AG10803 (cell line): ENCODE measurements at places on chromosomes 5 and 9.

GRCh38 chr9:38622288-38622674 lies 1.9 kb upstream of the ANKRD18A start:
- no peak for DNase-seq

DNA sequence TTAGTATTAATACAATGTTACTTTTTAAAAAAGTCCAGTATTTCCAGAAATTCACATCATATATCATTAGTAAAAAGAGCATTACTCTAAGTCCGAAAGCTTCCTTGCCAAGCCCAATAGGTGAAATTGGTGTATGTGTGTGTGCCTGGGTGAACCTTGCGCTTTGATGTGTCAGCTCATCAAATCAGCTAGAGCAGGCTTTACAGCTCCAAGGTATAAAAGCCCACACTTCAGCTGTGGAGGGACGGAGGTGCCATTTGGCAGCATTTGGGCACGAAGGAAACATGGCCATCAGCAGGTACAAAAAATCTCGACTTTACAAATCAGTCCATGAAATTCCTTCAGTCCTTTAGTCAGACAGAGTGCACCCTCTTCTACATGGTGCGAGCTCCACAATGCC lies 76.5 kb upstream of the IL7R start:
- DNase-seq: no peak

DNA sequence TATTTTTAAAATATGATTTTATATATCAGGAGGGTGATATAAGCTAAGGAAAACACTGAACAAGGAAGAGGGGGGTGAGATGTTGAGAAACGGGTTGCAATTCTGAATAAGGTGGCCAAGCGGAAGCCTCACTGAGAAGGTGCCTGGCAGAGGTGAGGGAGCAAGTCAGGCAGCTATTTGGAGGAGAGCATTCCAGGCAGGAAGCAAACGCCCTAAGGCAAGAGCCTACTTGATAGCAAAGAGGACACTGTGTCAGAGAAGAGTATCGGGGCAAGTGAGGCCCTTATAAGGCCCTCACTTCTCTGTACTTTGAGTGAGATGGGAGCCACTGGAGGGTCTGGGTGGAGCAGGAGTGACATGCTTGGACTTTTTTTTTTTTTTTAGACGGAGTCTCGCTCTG lies 8.0 kb upstream of the CTNNA1 start:
- DNase-seq: no peak

DNA sequence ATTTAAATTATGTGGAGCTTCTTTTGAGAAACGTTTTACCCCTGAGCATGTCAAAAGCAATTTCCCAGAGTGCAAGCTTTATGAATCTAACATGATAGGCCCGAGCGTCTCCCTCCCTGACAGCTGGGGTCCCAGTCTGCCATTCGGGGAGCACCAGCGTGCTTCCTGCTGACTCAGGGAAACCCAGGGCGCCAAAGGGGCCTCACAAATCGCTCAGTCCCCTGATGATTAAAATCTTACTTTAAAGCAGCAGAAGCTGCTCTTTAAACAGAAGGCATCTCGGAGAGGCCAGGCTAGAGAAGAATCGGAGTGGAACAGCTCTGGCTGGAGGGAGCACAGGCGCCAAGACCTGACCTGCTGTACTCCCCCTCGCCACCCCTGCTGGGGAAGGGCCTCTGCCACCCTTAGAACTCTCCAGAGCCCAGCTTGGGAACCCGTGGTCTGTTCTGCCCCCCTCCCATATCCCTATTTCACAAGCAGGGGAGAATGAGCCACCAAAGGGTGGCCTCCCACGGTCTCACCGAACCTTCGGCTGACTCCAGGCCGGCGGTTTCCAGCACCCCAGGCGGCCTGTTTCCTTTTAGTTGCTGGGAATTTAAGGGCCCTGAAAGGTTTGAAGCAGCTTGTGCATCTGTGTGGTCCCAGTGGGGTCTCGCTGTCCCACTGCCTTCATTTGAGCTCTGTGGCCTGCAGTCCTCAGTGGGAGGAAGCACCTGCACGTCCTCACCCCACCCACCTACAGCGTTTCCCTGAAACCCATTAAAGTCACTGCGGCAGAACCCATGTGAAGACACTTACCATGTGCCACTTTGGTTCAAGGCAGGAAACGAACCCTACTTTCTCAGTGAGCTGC lies 147.6 kb downstream of the COL23A1 start:
- DNase-seq: no peak

DNA sequence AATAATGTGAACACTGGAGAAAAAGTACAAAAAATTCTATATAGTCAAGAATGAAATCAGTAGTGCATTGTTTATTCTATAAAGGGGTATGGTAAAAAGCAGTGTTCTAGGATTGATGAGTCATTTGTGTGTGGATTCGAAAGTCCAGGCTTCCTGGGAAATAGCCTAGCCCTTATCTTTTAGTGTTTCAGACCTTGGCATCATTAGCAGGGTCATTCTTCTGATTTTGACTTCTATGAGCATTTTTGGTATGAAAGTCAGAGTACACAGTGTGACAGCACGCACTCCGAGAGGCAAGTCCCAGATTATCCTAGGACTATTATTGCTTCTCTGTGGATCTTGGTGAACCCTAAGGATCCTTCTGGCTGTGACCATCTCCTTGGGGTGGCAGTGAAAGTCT lies 16.9 kb downstream of the PCSK5 start:
- no peak for DNase-seq

GRCh38 chr5:169350759-169351240 lies 49.9 kb upstream of the SLIT3 start:
- peak; percentile 100 for DNase-seq

DNA sequence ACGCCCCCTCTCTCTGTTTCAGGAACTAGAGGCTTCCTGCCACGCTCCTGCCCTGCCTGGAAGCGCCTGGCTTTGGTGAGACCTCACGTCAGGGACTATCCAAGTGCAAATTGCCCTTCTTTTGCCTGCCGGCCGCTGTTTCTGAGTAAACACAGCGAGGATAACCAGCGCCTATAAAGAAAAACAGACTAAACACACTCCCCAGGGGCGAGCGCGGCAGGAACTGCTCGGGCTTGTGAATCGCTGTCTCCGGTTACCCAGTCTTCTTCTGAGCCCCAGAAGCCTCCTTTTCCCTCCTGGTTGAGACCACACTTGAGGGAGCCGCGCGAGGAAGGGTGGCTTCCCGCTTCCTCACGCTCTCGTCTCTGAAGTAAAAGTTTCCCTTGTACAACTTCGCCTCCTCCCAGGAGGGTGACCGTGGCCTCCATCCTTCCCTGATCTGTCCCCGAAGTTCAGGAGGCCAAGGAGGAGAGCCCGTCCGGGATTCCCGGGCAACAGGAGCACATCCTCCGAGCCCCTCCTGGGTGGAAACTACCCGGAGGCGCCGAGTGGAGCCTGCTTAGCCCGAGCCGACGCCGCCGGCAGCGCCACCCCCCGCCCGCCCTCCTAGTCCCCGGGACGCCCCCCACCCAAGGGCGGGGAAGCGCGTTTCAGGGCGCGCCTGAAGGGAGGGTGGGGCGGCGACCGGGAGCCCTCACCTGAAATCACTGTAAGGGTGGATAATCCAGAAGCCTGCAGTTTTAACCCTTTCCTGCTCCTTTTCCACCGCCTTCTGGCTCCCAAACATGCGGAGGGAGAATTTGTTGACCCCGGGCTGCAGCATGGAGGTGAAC lies 993 bp downstream of the HCN1 start:
- DNase-seq: no peak

DNA sequence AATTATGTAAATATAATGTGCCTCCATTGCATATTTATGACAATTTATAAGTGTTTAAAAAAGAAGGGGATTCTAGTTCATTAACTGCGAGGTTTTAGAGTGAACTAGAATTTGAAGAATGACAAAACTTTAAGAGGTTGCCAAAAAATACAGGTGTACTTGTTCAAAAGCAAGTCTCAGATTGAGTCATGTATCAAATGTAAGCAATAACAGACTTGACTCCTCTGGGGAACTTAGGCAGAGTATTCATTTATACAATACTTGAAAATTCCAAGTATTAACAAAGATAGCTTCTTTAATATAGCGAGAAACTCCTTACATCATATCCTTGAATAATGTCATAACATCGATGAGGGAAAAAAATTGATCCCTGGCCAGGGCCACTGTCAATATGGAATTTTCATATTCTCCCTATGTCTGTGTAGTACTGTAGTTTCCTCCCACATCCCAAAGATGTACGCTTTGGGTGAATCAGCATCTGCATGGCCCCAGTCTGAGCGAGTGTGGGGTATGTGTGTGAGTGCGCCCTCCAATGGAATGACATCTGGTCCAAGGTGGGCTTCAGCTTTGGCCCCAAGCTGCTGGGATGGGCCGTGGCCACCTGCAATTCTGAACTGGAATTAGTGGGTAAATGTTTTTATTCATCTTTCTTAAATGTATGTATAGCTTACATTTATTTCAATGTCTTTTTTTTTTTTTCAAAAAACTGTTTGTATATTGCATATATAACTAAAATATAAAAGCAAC lies 70.1 kb downstream of the RIC1 start:
- peak; percentile 45 for DNase-seq

DNA sequence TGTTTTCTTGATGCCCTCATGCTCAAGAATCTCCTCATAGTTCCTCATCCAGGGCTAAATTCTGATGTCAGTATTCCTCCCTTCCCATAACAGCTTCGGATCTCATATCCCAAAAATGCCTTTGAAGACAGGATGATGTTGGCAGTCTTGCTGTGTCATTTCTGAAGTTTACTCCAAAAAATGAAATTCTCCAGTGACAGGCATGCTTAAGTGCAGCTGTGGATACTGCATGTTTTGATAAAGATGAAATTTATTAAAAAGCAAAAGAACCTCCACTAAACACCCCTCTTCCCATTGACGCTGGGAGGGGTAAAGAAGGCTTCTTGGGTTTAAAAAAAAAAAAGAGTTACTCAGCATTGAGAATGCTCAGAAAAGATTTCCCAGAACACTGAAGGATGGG lies 43.1 kb downstream of the NDST1 start:
- no peak for DNase-seq

DNA sequence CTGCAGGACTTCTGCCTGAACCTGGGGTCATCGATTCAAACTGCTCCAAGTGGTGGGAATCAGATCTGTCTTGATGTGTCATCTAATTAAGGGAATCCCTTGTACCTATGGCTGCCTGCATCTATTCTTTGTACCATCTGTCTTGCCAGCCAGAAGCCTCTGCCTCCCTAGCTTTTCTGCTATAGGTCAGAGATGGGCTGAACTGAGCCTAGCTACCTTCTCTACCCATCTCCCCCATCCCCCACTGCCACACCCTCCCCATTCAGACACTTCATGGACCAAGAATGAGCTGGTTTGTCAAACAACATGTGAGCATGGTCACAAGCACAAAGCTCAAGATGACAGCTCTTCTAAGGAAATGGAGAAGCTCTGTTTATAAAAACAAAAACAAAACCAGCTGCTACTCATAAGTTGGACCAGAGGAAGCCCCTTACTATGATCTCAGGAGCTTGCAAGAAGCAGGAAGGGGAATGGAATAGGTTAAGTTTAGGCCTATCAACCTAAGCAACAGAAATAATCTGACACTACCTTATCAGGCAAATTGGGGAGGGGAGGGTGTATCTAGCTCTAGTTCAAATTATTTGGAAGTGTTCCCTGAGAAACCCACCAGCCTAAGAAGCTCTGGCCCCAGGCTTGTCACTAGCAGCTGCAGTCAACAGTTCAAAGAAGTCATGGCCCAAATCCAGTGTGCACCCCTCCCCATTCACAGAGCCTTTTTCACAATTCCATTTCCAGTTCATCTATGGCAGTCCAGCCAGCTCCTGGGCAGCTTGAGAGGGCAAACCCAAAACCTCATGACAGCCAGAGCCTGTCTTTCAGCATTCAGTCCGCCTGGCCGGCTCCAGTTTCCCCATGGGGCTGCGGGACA lies 29.9 kb downstream of the SKP1 start:
- no peak for DNase-seq

- peak; percentile 48 for DNase-seq
Observed at GRCh38 chr5:179261301-179262125, 83.7 kb downstream of the ADAMTS2 start.

GRCh38 chr5:160280384-160281095 lies 31.8 kb downstream of the CCNJL start:
- DNase-seq: no peak

DNA sequence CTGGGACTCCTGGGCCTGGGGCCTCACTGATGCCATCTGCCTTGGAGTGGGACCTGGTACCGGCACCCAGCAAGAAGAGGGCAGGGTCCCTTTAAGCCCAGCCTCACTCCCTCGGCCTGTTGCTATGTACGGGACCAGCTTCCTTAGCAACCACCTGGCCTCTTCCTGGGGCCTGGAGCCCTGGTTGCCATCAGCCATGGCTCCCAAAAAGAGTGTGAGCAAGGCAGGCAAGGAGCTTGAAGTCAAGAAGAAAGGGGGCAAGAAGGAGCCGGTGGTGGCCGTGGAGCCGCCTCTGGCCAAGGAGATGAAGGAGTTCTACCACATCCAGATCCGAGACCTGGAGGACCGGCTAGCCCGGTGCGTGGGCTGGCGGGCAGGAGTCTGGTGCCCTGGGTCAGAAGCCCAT lies at the start of gene CFAP157:
CFAP157 (plus strand) TSS at position 153 of the 406 bp plus-strand sequence; CDS start at position 197, 44 bp downstream.
- DNase-seq: no peak

DNA sequence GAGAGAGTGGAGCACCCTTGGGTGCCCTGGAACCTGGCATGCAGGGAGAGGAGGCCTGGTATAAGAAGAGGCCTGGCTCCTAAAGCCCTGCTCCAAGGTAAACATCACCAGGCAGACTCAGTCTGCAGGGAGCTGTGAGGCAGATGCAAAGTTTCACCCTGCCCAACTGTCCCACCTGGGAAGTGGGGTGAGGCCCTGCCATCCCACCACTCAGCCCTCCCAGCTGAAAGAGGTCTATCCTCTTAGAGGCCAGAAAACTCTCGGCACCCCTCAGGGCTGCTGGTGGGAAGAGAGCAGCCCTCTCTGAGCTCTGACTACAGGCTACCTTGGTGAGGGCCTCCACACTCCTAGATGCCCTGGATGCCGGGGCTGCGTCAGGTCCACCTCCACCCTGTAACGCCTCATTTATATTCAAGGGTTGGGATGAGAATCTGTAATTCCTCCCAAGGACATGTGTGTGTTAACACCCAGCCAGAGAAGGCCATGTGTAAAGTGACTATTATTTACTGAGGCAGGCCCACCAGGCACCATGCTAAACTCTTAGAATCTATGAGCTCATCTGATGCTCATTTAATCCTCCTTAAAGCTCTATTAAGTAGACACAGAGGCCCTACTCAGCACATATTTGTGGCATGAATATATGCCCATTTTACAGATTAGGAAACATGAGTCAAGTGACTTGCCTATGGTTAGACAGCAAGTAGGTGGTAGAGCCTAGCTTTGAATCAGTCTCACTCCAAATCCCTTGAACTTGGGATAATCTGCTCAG lies 205.9 kb downstream of the FSTL4 start:
- no peak for DNase-seq

- DNase-seq: no peak
Observed at GRCh38 chr5:10675177-10675700, 85.8 kb downstream of the DAP start.

DNA sequence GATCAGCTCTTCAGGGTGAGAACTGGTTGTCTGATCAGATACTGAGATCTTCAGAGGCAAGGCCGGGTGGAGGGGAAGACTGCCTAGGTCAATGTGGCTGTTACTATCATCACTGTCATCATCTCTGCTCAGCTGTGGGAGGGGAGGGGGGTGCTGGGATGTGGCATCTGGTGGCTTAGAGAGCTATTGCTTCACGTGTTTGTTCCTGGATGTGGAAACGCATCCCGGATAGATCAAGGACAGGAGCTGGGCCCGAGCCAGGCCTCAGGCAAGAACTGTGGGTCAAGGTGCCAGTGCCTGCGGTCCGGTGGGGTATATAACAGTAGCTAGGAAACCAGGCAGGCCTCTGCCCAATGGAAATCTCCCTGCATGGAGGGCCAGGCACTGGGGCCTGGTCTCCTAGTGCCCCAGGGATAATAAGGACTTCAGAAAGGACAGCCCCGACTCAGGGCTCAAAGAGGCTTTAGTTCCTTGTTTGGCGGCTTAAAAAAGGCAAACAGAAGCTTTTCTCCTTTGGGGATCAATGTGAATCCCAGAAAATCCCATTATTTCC lies 30.3 kb upstream of the TIFAB start:
- DNase-seq: no peak

GRCh38 chr5:74446725-74447241 lies 193.7 kb downstream of the ENC1 start:
- DNase-seq: peak; percentile 35
